ENCODE measurements at places on chromosomes 4 and X.

DNA sequence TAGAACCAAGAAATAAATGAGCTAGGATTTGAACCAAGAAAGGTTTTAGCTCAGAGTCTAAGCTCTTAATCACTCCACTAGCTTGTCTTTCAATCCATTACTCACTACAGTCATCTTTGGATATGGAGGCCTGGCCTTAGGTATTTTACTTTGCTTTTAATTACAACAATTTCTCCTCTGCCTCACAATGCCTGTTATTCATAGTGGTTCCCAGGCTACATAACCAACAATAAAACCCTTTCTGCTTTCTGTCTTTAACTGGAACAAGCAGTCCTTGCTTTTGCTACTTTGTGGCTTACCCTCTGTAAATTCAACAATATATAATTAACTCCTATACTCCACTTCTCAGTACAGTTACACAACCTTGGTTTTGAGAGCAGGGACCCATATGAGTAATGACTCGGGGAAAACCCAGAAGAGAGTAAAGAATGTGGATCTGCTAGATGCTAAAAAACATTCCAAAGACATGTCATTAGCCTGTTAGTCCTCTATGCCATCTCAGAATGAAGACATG, 94.7 kb upstream of the NAP1L5 start:
- no peak for DNase-seq

DNA sequence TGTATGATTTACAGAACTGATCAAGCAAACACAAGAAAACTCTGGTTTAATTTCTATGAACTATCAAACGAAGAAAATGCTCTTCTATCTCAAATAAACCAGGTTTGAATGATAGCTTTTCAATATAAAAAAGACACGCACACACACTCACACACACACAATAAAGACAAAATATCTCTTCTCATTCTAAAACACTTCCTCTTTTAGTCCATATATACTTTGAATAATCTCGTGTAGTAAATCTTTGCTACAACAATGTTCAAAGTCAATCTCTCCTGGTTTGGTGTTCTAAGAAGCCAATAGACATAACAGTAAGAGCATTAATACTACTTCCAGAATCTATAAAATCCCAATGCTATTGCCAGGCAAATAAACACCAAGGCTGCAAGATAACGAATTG, 13.3 kb downstream of the CXCL2 start:
- DNase-seq = no peak

GRCh38 chrX:153969904-153970356, 1.7 kb downstream of the HCFC1 start:
- no peak for DNase-seq

DNA sequence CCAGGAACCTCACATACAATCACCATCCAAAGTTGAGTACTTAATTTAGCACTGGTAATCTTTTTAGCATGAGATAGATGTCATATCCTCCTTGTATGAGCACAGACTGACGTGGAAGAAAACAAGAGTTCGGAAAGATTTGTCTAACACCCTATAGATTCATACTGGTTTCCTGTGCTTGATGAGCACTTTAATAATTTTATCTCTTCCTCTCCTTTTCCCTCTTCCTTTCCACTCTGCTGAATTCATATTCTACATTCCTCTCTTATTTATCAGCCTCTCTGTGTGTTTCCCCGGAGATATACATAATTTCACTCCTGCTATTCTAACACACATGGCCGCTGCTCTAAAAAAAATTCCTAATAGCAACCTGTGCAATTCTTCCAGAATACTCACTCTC, 273.9 kb downstream of the AFF2 start:
- DNase-seq = no peak

DNA sequence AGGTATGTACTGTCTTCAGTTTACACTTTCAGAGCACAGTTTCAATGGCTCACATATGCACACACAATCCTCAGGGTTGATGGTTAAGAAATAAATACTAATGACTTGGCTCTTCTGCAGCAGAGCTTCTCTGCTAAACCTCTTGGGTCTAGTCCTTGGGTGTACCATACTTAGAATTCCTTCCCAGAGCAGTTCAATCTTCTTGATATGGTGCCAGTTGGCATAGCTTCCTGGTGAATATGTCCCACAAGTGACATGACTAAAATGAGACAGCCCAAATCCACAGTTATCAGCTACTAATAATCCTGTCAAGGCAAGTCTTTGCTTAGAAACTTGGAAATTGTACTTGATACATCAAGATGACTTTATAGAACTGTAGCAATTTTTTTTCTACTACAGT, 654.4 kb downstream of the IQCM start:
- DNase-seq = no peak

DNA sequence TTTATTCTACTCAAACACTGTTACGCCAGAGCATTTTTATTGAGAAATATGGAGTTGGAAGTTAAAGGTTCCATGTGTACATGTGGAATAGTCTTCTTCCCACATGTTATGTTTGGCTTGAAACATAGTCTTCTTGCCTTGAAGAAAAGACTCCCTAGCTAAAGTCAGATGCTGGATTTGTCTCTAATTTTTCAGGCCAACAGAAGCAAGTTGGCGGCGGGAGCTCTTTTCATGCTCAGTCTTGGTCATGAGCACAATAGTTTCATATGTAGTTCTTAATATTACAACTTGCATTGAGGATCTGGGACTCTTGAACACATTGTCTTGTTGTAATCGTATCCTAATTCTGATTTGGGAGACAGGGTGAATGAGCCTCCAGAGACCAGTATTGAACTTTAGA, 19.4 kb downstream of the SEPTIN11 start:
- DNase-seq = no peak

DNA sequence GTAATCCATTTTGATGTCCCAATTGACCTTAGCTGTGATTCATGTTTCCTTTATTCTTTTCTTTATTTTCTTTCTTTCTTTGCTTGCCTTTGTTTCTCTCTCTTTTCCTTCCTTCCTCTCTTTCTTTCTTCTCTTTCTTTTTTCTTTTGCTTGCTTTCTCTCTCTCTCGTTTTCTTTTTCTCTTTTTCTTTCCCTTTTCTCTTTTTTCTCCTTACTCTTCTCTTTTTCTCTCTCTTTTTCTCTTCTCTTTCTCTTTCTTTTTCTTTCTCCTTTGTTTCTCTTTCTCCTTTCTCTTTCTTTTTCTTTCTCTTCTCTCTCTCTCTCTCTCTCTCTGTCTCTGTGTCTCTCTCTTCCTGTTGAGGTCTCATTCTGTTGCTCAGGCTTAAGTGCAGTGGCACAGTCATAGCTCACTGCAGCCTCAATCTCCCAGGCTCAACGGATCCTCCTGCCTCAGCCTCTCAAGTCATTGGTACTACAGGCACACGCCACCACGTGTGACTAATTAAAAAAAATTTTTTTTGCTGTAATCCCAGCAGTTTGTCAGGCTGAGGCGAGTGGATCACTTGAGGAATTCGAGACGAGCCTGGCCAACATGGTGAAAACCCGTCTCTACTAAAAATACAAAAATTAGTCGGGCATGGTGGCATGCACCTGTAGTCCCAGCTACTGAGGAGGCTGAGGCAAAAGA, 8.0 kb upstream of the DHRSX start:
- DNase-seq = no peak

GRCh38 chr4:142336251-142336934, 509.7 kb downstream of the INPP4B start:
- no peak for DNase-seq

DNA sequence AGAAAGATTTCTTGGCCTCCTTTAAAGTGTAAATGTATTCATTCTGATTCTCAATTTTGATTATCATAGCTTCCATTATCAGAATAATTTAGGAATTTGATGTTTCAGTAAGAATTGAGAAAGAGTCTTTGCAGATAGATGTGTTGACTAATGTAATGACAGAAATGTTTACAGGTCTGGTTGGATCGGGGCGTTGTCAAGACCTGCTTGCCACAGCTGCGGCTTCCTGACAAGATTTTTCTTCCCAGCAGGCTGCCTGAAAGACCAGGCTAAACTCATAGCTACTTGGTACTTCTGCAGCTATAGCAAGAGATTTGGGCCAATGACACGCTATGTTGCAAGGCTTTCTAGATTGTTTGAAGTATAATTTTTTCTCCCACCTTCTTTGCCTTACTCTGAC, 91.5 kb upstream of the ANKRD50 start:
- no peak for DNase-seq

DNA sequence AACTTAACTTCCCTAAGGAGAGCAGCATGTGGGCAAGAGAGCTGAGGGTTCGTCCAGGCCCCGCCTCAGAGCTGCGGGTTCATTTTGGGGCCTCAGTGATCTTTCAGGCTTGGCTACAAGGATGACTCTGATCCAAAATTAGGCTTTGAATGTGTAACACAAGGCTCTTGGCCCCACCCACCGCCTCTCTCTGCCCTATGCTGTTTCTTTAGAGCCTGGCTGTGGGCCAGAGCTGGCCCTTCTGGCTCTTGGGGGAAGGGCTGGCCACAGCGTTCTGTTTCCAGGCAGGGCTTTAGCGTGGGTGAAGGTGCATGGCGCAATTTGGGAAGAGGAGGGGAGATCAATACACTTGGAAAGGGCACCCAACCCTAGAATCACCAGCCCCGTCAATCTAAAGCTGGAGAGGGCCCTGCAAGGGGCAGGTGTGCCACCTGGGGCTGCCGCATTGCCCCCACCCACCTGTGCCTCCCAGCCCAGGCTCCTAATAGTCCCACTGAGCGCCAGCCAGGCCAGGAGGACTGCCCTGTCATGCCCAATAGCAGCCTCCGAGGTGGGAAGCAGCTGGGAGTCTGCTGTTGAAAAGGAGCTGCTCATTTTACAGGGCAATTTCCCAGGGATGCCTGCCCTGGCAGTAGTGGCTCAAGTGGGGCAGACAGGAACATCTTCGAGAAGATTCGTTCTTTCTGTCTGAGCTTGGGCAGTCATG, 84.5 kb upstream of the MAML3 start:
- DNase-seq = no peak

GRCh38 chr4:114694770-114695169, 96.2 kb downstream of the UGT8 start:
- no peak for DNase-seq

DNA sequence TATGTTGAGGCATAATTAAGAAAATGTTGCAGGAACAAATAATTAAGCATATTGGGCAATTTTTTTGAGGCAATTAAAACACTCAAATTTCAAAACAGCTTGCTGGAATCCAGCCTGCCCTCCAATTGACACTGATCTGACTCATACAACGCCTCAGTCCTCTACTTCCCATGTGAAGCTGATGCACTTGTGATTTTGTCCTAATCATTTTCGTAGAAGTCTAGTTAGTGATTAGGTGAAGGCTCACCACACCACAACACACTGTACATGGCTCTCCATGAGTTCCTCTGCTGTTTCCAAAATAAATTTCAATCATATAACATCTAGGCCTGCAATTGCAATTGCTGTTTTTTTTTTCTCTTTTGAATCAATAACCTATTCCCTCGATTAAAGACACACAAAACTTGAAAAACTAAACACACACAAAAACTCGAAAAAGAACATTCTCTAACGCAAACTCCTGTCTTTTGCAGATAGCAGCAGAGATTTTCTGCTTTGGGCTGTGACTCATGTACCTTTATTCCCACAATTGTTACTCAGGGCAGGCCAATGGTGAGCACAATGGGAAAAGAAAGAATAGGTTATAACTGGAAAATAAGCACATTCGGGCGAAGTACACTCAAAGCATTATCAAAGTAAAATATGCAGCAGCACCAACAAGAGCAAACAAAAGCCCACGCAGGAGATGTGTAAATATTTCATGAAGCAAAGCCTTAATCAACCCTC, 1.7 kb downstream of the GPRIN3 start:
- no peak for DNase-seq

DNA sequence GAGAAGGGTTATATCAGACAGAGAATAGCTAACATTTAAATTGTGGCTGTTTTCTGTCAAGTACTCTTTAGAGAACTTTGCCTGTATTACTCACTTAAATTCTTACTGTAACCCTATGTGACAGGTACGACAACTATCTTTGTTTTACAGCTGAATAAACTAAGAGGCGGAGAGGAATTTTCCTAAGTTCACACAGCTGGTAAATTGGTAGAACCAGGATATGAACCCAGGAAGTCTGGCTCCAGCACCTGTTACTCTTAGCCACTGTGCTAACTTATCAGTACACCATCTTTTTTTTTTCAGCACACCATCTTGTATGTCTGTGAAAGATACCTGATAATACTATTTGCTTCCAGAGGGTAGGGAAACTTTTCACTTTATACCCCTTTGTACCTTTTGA, 2.0 kb upstream of the SYP start:
- no peak for DNase-seq

GRCh38 chrX:70087857-70088630, 25.8 kb downstream of the OTUD6A start:
- no peak for DNase-seq

DNA sequence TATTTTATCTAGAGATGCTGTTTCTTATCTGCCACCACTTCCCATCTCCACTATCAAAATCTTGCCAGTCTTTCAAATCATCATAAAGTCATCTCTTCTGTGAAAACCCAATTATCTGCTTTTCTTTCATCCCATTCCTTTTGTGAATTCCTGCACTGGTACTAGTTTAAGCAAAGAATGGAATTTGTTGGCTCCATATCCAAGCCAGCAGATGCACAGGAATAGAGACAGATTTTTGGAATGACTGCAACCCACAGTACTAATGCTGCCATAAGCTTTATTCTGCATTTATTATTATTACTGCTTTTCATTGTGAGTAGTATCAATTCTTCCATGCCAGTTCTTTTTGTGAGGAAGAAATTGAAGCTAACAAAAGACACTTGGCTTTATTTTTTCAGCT, 616.7 kb downstream of the RAPGEF2 start:
- no peak for DNase-seq

All from activated CD8-positive, alpha-beta memory T cell treated with anti-CD3 and anti-CD28 coated beads for 1 hour (primary cell).